Right ventricle myocardium inferior (tissue), 1 donor: ENCODE measurements at places on chromosomes 1 and 21.

- no peak for DNase-seq
Measured at GRCh38 chr1:39890273-39890672, 7.0 kb upstream of the TRIT1 start.

- no peak for DNase-seq
Measured at GRCh38 chr1:228309326-228310067, 97.1 kb downstream of the TRIM11 start.

DNA sequence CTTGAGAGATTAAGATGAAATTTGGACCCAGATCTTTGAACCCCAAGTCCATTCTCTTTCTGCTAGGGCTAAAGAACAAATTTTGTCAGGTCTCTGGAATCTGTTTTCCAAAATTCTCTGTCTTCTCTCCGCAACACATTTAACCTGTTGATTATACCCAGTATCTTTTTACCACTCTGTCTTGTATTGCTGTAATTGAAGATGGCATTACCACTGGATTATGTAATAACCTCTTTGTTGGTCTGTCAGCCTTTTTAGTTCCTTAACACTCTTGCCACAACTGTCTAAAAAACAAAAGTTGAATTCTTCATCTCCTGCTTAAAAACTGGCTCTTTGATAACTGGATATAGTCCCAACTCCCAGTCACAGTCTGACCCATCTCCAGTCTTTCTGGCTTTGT is 3.0 kb downstream of the SRP9 start:
- DNase-seq, result no peak

GRCh38 chr1:204634260-204634910 is 51.2 kb downstream of the LRRN2 start:
- no peak for DNase-seq

- no peak for DNase-seq
Measured at GRCh38 chr1:156104861-156105832, 9.4 kb upstream of the LMNA start.

GRCh38 chr1:202274611-202275010 is 67.1 kb downstream of the UBE2T start:
- DNase-seq, result no peak

- DNase-seq, result no peak
Measured at GRCh38 chr1:186443638-186444037, 17.3 kb downstream of the PDC start.

GRCh38 chr1:183956559-183957188 is 80.9 kb downstream of the COLGALT2 start:
- DNase-seq, result no peak

GRCh38 chr21:19197950-19198349 is 794.4 kb upstream of the TMPRSS15 start:
- DNase-seq, result no peak
